ENCODE measurements at places on chromosomes 3 and 15. TPM values are rescaled to one million over a fixed set of nuclear protein-coding genes. Genes with fewer than 3 reads are reported as not detected.
A peak's percentile ranks its signal among the peaks of the same experiment; 100 is the strongest.

The ALG1L2 gene
- total RNA-seq: not detected

The DUOX2 gene
- not detected for total RNA-seq

The EBLN2 gene
- 7.8 TPM for total RNA-seq

The ARNT2 gene
- total RNA-seq: not detected

The FOXL2NB gene
- total RNA-seq: not detected

The SMCO1 gene
- total RNA-seq: not detected

The GPR160 gene
- 3.6 TPM for total RNA-seq

The HIGD2B gene
- total RNA-seq: not detected

The BCL2A1 gene
- total RNA-seq: 111 TPM

The PTPN23 gene
- total RNA-seq: 34.6 TPM

DNA sequence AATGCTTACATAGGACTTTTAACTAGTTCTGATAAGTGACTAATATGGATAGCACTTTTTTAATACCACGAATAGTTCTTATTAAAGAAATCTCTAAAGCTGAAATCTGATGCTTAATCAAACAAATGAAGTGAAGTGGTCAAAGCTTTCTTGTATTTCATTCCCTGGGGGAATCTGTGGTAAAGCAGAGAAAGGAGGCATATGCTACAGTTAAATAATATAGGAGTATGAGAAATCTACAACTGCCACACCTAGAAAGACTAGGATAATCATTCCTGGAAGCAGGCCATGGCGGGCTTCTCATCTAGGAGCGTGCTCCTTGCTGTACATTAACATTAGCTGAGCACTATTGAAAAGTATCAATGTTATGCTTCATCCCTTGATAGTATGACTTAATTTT, 835.7 kb downstream of the OTOL1 start:
- DNase-seq: no peak

- DNase-seq: no peak
These were observed 167.2 kb upstream of the TSC22D2 start for GRCh38 chr3:150240891-150241290.

- DNase-seq: peak; percentile 81
These were observed 16.8 kb upstream of the CHD2 start for GRCh38 chr15:92883163-92883875.

DNA sequence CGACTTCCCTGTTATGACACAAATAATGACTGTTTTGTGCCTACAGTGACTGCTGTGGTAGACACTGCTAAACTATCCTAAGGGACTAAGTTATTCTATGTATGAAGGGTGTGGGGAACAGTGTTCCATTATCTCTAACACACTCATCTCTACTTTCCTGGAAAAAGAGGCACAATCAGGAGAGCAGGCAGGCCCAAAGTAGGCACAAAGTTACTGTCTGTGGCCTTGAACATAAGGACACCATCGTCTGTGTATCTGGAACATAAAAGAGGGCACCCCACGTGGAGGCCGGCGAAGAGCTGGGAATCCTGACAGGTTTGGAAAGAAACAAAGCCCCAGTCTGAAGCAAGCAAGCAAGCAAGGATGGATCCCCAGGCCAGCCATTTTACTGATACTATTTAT, 1.5 kb downstream of the ABCC5 start:
- DNase-seq: no peak

GRCh38 chr3:15794842-15795650, 2.7 kb downstream of the ANKRD28 start:
- DNase-seq: no peak

DNA sequence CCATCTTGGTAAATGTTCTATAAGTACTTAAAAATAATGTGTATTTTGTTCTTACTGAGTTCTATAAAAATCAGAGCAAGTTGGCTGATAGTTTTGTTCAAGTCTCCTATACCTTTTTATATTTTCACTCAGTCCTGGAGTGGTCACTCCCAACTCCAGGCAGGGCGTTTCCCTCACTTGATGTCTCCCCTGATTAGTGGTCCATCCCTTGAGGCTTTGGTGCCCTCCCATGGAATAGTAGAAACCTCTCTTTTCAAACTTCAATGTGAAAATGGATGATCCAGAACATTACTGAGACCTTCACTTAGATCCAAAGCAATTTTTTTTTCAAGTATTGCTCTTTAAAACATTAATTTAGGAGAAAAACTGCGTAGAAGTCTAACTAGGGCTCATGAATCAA, 25.0 kb upstream of the SCN10A start:
- DNase-seq: no peak

- no peak for DNase-seq
These were observed 60.0 kb upstream of the FLNB start for GRCh38 chr3:57948080-57948671.

GRCh38 chr3:177641206-177641605, 443.9 kb upstream of the TBL1XR1 start:
- DNase-seq: no peak

- no peak for DNase-seq
These were observed 31.7 kb downstream of the TJP1 start for GRCh38 chr15:29790607-29791006.

DNA sequence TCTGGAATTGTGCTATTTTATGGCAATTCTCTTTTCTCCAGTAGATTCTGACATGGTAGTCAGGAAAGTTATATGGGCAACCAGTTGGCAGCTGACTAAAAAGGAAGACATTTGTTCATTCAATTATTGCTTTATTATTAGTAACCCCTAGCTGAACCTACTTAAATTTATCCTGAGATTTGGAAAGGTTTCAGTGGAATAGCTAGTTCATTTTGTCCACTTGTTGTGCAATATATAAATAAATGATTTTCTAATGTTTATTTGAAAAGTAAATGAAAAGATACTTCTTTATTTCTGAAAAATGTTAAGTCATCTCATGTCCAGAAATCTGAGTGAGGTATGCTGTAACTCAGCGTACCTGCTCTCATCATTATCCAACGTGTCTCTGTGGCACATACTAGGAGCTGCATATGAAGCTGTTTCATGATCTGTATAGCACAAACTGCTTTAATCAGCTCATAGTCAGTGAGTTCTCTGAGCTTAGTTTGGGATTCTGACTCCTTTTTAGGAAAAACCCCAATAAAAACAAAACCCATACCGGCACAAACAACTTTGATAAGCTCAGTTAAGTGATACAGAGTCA, 35.9 kb downstream of the RARB start:
- DNase-seq: no peak

DNA sequence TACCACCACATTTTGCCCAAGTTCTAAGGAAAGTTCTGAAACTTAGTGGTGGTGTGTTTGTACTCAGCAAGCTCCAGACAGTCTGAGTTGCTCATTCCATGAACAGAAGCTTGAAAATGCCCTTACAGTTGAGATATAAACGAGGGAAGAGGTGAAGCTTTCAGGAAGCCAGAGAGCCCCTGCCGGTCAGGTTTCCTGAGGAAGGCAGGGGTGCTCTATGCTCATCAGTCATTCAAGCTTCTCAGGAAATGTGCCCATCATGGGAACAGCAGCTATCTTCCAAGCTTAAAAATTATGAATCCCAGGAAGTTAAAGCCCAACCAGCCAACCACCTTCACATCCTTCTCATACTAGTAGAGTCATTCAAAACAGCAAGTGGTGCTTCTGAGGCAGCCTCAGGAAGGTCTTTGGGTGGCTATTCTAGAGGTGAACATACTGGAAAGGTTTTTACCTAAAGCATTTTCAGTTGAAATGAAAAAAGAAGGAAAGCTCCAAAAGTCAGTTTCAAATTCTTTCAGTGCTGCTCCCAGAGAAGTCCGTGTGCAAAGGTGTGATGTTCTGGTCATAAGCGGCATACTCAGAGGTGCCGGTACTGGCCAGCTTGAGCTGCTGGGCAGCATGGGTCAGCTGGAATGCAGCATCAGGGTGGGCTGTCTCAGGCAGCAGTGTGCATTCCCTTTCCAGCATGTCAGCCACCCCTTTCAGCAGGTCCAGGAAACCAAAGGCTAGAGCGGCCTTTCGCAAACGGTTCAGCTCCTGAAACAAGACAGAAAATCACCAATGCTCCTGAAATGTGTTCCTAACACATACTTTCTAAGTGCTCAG, 31.8 kb downstream of the INTS14 start:
- DNase-seq: no peak

- DNase-seq: no peak
These were observed 52.3 kb downstream of the PGPEP1L start for GRCh38 chr15:98955331-98955730.

DNA sequence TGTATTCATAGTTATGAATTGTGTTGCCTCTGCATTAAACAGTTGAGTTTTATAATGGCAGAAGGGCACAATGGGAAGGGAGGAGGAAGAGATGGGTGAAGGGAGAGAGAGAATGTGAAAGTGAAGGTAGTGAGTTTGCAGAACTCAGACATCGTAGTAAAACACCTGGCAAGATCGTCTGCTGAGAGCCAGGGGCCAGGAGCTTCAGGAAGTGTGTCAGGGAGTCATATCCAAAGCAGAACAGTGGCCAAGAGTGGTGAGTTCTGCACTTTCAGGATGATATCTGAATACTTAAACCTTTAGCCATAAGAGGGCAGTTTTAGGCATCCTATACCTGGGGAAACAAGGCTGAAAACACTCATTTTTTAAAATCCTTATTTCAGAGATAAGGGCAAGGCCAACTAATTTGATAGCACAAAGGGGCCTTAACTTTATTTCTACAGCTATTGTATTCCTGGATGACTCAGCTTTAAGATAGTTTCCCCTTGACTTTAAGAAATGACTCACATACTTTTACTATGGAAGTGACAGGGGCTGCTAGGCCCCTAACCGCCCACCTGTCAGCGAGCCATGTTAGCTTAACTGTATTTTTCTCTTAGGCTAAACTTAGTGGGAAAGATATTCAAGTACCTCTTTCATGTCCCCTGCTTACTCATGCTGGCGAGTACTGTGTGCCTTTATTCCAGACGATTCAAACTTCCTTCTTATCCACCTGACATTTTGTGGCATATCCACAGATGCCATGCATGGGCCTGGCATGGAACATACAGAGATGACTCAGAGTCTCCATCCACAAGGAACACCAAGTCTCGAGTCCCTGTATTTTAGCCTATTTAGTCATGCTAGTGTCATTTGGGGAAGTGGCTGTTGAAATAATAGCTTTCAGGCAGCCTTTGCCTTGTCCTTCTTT, 53.9 kb downstream of the RLBP1 start:
- peak; percentile 66 for DNase-seq

DNA sequence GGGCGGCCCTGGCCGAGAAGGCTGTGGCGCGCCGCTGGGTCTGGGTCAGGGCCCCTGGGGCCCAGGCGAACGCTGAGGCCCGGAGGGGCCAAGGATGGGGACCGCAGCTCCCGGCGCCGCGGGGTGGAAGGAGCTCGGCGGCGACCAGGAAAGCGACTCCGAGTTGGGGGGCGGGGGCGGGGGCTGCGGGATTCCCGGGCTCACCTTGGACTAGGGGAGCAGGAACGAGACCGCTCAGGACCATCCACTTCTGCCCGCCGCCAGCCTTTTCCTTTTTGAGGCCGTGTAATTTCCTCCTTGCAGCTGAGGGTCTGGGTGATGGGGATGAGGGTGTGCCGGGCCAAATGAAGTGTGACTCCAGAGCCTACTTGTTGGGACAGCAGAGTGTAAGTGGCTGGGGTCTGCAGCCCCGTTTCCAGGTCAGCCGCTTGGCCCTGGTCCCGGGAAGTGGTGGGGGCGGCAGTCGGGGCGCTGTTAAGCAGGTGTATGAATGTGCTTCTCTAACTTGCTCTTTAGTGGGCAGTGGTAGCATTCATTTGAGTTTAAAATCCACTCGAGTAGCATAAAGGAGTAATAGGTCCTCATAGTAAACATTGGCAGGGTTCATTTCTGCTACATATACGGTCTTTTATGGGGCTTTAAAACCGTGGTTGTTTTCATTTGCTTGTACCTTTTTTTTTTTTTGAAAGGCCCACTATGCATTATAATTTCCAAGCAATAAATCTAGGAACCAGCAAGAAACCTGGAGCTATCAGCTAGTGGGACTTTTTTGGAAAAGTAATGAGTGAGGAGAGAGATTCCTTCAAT, 717 bp downstream of the PXK start:
- peak; percentile 83 for DNase-seq

DNA sequence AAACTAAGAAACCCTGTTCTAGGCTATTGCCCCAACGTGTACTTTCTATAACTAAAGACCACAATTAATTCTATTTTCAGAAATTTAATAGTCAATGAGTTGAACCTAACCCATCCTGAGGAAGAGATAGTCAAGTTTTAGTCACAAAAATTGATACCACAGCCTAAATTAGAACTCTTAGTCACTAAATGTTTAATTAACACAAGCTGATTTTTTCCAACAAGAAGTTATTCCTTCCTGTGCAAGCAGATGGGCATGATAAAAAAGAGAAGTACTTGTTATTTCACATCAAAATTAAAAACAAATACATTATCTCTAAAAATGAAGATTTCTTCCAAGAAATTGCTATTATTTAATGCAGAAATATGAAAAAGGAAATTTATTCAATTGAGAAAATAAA, 38.4 kb upstream of the TERB2 start:
- DNase-seq: no peak

- DNase-seq: no peak
These were observed 21.3 kb upstream of the RSL24D1 start for GRCh38 chr15:55218056-55218455.

DNA sequence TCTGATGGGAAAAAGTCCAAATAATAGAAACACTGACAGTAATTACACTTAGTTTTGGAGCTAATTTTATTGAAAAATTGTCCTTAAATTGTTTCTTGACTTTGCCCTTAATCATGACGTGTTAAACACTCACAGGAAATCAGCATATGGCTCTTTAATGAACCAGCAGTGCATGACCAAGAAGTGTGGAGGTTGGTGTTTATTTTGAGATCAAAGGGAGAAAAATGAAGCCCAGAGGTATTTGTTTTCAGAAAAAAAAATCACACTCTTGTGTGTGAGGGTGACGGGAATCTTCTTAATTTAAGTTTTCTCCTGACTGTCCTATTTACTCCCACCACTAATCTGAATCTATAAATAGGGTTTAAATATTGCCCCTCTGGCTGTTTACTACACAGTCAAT, 28.8 kb upstream of the SYNM start:
- DNase-seq: no peak

GRCh38 chr3:168684519-168684918, 588.8 kb upstream of the GOLIM4 start:
- no peak for DNase-seq

DNA sequence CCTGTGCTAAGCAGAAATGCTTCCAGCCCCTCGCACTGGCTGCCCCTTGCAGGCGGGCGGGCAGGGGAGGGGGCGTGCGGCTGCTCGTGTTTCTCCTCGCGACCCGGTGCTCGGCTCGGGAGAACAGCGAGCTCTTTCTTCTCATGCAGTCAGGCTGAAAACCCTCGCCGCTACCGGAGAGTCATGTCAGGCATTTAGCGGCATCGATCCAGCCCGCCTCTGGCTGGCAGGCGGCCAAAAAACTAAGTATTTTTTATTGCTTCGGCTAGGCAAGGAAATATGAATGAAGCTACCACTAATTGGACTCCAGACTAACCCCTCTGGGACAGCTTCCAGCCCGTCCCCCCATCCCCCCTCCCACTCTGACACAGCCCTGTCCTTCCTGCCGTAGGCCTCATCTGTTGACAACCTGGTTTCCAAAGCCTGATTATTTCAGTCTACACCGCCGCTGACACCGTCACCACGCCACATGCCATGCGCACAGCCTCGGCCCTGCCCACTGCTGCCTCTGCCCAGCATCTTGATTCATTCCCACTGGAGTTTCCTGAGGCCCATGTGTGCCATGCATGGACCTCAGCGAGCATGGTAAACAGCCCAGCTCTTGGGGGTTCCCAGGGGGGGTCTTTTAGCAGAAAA, 35.3 kb downstream of the TLE3 start:
- no peak for DNase-seq
